ENCODE measurements at places on chromosomes 2 and 18. TPM values are rescaled to one million over a fixed set of nuclear protein-coding genes. Genes with fewer than 3 reads are reported as not detected.

The SCN9A gene
- 0.76 TPM for polyA plus RNA-seq

The TBR1 gene
- not detected for polyA plus RNA-seq

- no peaks in the 10 kb centered on the region for H3K4me1 ChIP-seq
- DNase-seq, result no peak
- H3K36me3 ChIP-seq, result peaks cover 84% of the 10 kb centered on the region
- H3K27me3 ChIP-seq, result no peaks in the 10 kb centered on the region
These were observed 76.0 kb downstream of the UXS1 start for GRCh38 chr2:106117882-106118684.

- no peaks in the 10 kb centered on the region for H3K36me3 ChIP-seq
- H3K4me1 ChIP-seq, result peaks cover 98% of the 10 kb centered on the region
- H3K27me3 ChIP-seq, result no peaks in the 10 kb centered on the region
- peak overlapping the region; percentile 90 for H3K27ac ChIP-seq
- peak; percentile 96 for DNase-seq
- no peak overlapping the region for H3K4me3 ChIP-seq
These were observed 133.4 kb downstream of the HDAC4 start for GRCh38 chr2:239267288-239267951.

GRCh38 chr2:121387591-121388325 lies 102.8 kb upstream of the TFCP2L1 start:
- peaks cover 38% of the 10 kb centered on the region for H3K36me3 ChIP-seq
- H3K27ac ChIP-seq, result no peak overlapping the region
- DNase-seq, result no peak
- H3K4me1 ChIP-seq, result no peaks in the 10 kb centered on the region
- no peak overlapping the region for H3K4me3 ChIP-seq

GRCh38 chr2:36507408-36507812 lies 90.6 kb downstream of the FEZ2 start:
- peaks cover 48% of the 10 kb centered on the region for H3K36me3 ChIP-seq
- H3K27ac ChIP-seq, result no peak overlapping the region
- no peaks in the 10 kb centered on the region for H3K27me3 ChIP-seq
- H3K4me3 ChIP-seq, result no peak overlapping the region

The PSMA8 gene
- polyA plus RNA-seq, result 1.4 TPM

The CSRNP3 gene
- 0.30 TPM for polyA plus RNA-seq

DNA sequence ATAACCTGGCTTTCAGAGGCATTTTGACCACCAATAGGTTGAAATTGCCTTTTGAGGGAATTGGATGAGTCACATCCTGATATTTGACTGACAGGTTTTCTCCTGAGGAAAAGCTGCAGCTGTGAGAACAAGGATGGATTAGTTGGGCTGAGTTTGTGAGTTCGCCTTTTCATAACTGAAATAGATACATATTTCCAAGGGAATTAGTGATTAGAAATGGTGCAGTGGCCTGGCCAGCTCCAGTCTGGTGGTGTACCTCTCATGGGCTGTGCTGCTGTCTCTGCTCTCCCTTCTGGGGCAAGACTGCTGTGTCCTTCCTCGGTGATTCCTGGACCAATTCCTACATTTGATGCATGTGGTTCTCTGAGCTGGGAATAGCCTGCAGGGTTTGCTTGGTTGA lies 341.3 kb downstream of the TSN start:
- H3K36me3 ChIP-seq, result no peaks in the 10 kb centered on the region
- H3K4me3 ChIP-seq, result no peak overlapping the region
- no peaks in the 10 kb centered on the region for H3K27me3 ChIP-seq
- no peak overlapping the region for H3K27ac ChIP-seq

The RAB6C gene
- polyA plus RNA-seq, result 0.15 TPM

The ITPRID2 gene
- 34.0 TPM for polyA plus RNA-seq

- no peak for DNase-seq
- no peaks in the 10 kb centered on the region for H3K27me3 ChIP-seq
- no peak overlapping the region for H3K4me3 ChIP-seq
These were observed 202.7 kb downstream of the PTH2R start for GRCh38 chr2:208609166-208609804.

The ASXL3 gene
- 0.02 TPM for polyA plus RNA-seq

- no peak for DNase-seq
- H3K4me1 ChIP-seq, result no peaks in the 10 kb centered on the region
- H3K27ac ChIP-seq, result no peak overlapping the region
- no peaks in the 10 kb centered on the region for H3K27me3 ChIP-seq
- no peaks in the 10 kb centered on the region for H3K36me3 ChIP-seq
These were observed 418.3 kb upstream of the DDX18 start for GRCh38 chr2:117396161-117396560.

DNA sequence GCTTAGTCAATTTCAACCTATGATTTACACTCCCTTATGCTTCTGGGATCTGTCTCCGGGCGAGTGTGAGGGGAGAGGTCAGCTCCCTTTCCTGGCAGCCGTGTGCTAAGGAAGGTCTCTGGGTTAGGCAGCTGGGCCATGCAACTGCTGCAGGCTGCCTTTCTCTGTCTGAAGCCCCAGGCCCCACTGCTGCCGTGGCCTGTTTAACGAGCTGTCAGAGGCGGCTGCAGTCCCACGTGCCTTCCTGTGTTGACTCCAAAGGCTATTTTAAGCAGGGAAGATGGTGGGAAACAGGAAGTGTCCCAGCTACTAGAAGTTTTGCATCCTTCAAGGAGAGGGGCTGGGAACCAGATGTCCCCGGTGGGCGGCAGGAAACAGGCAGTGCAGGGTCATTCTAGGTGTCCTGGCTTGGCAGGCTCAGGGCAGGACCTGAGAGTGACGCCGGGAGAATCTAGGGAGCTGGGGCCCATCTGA lies 186.4 kb downstream of the TNS1 start:
- no peak for DNase-seq
- H3K27me3 ChIP-seq, result no peaks in the 10 kb centered on the region
- H3K4me1 ChIP-seq, result peaks cover 54% of the 10 kb centered on the region
- H3K36me3 ChIP-seq, result peaks cover 100% of the 10 kb centered on the region
- H3K4me3 ChIP-seq, result no peak overlapping the region
- H3K27ac ChIP-seq, result no peak overlapping the region

The MORN2 gene
- polyA plus RNA-seq, result 10.5 TPM

DNA sequence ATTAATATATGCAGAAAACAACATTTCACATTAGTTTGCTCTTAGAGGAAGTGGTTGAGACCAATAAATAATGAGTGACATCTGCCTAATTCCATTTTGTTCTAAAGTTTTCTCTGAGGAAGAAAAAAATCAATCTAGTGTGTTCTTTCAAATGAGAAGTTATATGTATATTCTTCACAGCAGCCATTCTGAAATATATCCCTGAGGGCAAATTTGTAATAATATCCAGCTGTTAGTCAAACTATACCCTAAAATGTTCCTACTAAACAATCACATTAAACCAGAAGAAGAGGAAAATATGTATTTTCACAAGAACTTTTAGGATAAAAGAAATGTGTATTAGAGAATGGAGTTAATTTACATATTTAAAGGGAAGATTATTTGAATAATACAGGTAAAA lies 375.1 kb upstream of the CDH19 start:
- no peaks in the 10 kb centered on the region for H3K36me3 ChIP-seq
- DNase-seq, result no peak
- no peak overlapping the region for H3K27ac ChIP-seq
- H3K4me3 ChIP-seq, result no peak overlapping the region

GRCh38 chr2:220279372-220279771 lies 651.9 kb downstream of the SLC4A3 start:
- no peak for DNase-seq
- no peaks in the 10 kb centered on the region for H3K36me3 ChIP-seq
- no peak overlapping the region for H3K27ac ChIP-seq
- H3K4me1 ChIP-seq, result no peaks in the 10 kb centered on the region
- H3K4me3 ChIP-seq, result no peak overlapping the region
- H3K27me3 ChIP-seq, result no peaks in the 10 kb centered on the region

The SERPINB3 gene
- 0.05 TPM for polyA plus RNA-seq
